Stimulated activated CD8-positive, alpha-beta memory T cell treated with anti-CD3 and anti-CD28 coated beads, Interleukin-7, amount 100 ng/mL, for 1 hour (primary cell): ENCODE measurements at places on chromosomes 5 and 9.

- no peak for DNase-seq
Measured at GRCh38 chr9:8905731-8906130, 1106.2 kb upstream of the DMAC1 start.

- DNase-seq, result no peak
Measured at GRCh38 chr9:708551-709432, 132.7 kb upstream of the DMRT1 start.

GRCh38 chr5:51345106-51345505 is 38.1 kb upstream of the ISL1 start:
- no peak for DNase-seq

DNA sequence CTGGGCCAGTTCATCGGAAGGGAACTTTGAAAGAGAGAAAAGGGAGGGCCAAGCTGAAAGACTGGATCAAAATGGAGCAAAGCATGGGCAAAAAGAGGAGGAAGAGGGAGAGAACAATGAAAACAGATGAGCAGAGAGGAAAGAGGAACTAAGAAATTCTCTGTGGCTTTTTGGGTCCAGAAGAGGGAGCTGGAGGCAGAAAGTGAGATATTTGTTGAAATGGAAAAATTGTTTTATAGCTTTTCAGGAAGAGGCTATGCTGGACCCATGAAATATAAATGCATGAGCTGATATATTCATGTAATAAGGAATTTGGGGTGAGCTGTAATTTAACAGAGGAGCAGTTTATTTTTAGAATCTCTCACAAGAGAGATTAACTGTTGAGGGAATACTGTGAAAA is 457.3 kb downstream of the DMAC1 start:
- no peak for DNase-seq

DNA sequence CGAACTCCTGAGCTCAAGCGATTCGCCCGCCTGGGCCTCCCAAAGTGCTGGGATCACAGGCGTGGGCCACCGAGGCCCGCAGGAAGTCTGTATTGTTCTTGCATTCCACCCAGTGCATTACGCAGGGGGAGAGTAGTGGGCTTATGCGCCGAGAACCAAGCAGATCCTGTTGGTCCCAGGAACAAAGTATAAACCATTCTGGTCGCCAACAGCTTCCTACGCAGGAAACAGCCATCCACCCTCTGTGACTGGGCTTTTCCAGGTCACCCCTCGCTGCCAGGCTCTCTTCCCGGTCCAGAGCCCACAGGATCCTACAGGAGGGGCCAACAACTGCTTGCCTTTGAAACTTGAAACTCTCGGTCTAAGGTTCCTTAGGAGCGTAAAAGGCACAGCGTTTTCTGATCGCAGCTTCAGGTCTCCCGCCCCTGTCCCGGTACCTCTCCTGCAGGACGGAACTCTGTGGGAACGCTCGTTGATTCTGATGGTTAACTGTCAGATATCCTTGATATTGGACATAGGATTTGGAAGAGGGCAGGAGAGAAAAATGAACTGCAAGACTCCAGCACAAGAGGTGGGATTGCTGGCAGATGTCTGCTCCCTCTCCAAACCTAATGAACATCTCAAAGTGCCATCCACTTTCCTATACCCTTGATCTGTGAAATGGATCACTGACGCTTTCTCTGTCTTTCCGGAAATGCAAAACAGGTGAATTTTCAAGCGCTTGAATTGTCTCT is 4.2 kb upstream of the ANXA2R start:
- no peak for DNase-seq

GRCh38 chr9:116087751-116088194 is 65.8 kb upstream of the PAPPA start:
- DNase-seq, result no peak

DNA sequence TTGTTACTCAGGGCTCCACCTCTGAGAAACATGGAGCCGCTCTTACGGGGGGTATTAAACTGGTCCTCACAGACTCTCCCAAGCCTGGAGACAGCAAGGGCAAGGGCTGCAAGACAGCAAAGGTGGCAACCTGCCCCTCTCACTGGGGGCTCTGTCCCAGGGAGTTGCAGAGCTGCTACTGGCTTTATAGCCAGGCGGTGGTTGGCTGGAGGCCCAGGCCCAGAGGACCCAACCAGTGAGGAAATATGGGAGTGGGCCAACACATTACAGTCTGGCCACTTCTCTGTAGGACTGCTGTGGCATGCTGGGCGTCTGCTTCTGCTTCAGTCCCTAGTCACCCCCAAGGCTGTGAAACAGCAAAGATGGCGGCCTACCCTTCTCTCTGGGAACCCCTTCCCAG is 597.2 kb downstream of the LRRC70 start:
- no peak for DNase-seq

- no peak for DNase-seq
Measured at GRCh38 chr9:100639854-100640253, 62.0 kb downstream of the CAVIN4 start.

- DNase-seq, result no peak
Measured at GRCh38 chr9:120734607-120735410, 20.5 kb upstream of the MEGF9 start.

- DNase-seq, result no peak
Measured at GRCh38 chr9:95044731-95045508, 272.6 kb downstream of the FANCC start.

DNA sequence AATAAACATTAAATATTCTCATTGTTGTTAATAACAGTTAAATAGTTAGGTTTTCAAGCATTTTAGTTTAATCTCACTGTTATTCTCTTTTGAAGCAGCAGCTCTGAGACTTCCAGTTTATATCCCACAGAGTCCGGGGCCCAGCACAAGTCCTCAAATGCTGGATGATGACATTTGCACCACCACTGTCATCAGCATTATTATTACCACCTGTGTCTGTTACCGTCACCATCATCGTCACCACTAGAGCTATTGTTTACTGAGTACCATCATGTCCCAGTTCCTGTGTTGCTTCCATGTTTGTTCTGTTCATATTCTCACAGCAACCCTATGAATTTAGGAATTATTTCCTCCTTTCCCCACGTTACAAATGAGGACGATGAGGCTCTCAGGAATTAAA is 169.2 kb upstream of the NR3C1 start:
- DNase-seq, result no peak

DNA sequence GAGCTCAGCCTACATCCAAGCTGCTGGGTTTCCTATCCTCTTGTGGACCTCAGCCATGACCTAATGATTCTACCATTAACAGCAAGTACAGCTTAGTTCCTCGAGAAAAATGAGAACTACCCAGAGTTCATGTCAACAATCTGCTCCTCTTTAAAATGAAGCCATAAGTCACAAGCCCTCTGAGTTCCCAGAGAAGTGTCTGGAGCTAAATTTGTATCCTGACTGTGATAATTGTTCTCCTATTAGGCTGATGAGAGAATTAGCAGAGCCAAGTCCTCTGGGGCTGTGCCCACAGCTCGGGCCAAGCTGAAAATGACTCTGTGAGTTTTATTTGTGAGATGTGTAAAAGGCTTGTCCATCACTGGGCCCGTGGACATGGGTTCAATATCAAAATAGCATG is 145.1 kb upstream of the SMIM23 start:
- DNase-seq, result no peak

- DNase-seq, result no peak
Measured at GRCh38 chr9:108017671-108018070, 528.1 kb upstream of the KLF4 start.

DNA sequence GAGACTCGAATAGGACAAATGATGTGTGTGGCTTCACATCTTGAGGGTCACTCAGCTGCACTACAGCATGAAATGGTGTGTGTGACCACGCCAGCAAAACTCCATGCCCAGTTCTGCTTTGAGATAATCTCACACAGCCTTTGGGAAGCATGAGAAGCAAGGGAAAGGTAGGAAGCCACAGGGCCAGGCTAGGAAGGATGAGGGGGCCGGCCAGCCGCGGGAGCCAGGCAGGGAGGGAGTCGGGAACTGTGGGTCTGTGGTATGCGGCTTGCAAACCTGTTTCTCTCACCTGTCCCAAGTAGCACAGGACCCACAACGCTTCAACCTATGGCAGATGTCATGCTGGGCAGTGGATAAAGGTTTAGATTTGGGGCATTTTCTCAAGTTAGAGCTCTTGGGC is 142.0 kb downstream of the HSPA4 start:
- no peak for DNase-seq

DNA sequence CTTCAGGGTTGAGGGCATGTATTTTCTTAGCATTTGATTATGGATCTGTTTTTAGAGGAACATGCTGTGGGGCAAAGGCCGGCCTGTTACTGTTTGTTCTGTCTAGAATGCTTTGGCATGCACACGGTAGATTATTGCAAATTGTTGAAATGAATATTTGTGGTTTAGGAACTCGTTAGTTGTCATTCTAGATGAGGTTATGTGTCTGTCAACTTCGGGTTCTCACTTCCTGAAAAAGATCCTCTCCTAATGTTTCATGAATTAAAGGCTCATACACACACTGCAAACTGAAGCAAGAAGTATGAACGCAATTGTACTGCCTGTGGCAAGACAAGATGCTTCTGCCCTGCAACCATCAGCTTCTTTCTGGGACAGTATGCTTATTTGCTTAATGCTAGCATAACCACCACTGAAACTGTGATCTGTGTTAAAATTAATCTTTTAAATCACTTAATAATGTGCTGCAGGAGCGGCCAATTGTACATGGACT is 99.6 kb downstream of the BASP1 start:
- no peak for DNase-seq

GRCh38 chr9:9938432-9938831 is 674.4 kb downstream of the PTPRD start:
- no peak for DNase-seq

GRCh38 chr5:142886211-142886610 is 116.0 kb downstream of the ARHGAP26 start:
- DNase-seq, result no peak

- DNase-seq, result no peak
Measured at GRCh38 chr5:165609871-165610270, 2104.5 kb downstream of the MAT2B start.

DNA sequence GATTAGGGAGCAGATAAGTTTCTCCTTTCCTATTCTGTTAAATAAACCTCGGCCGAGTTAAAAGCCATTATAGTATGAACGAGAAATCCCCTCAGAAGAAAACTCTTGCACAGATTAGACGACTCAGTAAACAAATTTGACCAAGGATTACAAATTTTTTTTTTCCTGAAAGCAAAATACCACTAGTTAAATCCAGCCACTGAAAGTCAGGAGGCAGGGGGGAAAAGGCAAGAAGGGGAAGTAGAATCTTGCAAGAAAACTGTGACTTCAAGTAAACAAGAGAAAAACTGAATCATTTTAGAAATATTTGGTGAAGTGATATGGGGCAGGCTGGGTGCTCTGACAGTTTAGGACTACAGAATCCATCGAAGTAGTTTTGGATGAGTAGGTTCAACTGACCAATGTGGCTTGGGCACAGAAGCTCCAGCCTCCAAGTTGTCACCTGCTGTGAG is 251.0 kb downstream of the DENND1A start:
- no peak for DNase-seq

GRCh38 chr5:92944903-92945604 is 636.0 kb downstream of the NR2F1-AS1 start:
- DNase-seq, result no peak

DNA sequence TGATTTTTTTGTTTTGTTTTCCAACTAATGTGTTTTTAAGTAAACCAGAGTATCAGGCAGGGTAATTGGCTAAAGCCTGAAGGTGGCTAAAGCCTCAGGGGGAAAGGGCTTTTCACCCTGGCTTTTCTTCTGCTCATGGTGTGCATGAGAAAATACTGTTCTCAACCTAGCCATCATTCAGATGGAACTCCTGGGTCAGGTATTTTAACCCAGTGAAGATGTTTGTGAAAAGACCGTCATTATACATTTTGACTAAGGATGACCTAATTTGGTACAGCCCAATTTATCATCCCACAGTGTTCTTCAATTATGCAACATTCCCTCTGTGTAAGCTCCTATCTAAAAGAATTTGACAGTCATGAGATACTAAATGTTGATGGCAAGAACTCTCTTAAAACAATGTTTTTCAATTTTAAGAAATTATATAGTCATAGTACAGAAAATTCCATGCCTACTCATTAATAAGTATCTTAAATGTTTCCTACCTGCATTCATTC is 209.5 kb upstream of the TARS1 start:
- DNase-seq, result no peak

DNA sequence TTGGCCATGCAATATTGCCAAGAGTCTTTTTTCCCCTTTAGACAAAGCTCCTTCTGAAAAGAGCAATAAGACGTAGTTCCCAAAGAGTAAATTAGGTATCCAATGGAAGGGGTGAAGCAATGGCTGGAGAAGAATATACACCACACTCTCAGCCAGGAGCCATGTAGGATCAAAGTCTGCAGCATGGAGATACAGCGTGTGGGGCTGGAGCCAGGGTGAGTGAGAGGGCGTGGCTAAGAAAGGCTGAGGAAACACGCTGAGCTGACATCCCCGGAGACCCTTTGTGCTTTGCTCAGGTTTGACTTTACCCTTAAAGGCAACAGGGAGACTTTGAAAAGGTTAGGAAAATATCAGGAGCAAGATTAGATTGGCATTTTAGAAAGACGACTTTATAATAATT is 87.1 kb upstream of the ELL2 start:
- no peak for DNase-seq

DNA sequence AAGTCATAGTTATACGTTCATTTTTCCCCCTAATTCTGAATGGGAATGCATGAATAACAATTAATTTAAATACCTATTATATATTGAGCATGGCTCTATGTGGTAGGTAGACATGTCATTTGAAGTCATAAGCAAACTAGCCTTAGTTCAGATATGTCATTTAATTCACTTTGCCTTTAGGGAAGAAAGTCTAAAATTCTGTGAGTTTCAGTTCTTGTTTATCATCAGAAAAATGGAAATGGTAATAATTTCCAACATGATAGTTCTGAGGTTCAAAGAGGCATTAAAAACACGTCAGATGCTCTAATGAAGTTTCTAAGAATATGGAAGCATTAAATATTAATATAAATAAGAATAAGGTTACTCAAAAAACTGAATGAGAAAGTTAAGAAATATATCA is 13.1 kb upstream of the ANXA1 start:
- no peak for DNase-seq

DNA sequence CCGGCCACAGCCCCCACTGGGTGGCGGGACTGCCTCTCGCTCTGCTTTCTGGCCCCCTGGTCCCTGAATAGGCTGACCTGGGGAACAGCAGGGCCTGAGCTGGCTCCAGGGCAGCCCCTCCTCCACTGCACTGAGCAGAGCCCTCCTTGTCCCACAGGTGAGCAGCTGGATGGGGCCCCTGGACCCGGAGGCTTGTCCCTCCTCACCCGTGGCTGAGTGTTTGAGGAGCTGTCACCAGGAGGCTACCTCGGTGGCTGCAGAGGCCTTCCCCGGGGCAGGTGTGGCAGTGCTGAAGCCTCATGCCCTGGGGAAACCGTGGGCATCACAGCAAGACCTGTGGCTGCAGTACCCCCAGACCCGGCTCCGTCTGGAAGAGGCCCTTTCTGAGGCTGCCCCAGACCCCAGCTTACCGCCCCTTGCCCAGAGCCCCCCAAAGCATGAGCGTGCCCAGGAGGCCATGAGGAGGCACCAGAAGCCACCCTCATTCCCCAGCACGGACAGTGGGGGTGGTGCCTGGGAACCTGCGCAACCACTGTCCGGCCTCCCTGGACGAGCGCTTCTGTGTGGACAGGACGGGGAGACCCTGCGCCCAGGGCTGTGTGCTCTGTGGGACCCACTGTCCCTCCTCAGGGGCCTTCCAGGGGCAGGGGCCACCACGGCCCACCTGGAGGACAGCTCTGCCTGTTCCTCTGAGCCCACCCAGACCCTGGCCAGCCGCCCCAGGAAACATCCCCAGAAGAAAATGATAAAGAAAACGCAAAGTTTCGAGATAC is 28.5 kb upstream of the LRRC14B start:
- DNase-seq, result no peak
